ENCODE measurements at places on chromosomes 5 and 9.

- DNase-seq = no peak
Measured at GRCh38 chr5:54792611-54793404, 192.6 kb downstream of the ESM1 start.

GRCh38 chr9:127558581-127559246 lies 53.4 kb upstream of the STXBP1 start:
- DNase-seq = no peak

DNA sequence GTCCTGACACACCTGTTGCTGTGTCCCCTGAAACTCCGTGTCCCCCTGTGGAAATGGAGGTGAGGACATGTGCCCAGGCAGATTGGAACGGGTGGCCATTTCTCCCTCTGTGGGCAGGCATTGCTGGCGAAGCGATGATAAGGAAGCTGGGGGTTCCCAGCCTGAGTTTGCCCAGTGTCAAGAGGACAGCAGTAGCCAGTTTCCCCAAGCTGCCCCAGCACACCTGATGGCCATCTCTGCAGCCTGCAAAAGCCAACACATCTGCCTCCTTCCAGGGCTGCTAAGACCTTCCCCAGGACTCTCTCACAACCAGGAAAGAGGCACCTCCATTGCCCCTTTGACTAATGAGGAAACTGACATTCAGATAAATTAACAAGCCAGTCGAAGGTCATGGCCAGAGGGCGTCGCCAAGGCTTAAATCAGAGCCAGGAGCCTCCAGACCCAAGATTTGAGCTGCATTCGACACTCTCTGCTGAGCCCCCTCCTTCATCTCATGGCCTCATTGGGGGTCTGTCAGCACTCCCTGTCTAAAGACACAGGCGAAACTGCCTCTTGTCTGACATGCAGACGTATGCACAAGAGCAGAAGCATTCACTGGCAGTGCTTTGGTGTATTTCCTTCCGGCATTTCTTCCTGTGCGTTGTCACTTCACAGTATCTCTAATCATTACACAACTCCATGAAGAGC lies 10.4 kb upstream of the WNK2 start:
- no peak for DNase-seq

DNA sequence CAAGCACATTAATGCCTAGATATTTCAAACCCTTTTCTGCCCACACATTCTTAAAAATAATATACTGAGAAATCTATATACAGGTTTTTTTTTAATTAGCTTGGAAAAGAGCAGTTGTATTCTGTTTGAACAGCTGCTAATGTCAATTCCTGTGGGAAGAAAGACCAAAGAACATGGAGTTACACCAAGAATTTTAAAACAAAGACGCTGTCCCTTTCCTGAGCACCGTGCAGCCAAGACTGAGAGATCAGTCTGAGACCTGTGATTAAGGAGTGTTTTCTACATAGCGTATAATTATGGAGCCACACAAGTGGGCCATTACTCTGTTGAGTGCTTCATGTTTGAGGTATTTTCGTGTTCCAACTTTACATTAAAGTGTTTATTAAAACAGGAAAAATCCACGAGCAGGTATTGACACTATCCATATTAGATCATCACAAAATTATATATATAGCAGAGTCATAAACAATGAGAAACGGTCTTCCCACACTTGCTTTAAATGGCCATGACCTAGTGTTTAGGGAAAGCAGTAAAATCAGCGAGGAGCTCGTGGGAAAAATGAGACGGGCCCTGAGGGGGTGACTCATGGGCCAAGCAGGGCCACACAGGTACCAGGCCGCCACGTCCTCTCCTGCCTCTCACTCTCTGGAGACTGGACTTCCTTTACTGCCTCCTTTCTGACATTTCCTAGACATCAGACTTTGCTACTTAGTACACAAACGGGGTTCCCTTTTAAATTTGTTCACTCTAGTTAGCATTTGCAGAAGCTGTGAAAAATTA lies 153.1 kb upstream of the OTULINL start:
- no peak for DNase-seq

DNA sequence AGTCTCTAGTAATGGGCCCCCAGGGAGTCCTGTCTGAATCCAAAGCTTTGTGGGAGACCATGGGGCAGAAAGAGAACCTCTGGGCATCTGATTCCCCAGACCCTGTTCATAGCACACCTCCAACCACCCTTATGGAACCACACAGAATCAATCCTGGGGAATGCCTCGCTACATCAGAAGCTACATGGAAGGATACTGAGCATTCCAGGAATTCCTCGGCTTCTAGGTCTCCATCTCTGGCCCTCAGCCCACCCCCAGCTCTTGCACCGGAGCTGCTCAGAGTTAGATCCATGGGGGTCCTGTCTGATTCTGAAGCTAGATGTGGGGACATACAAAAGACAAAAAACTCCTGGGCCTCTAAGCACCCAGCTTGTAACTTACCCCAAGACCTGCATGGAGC lies 28.4 kb downstream of the VCP start:
- no peak for DNase-seq

- no peak for DNase-seq
Measured at GRCh38 chr9:120465685-120466407, 114.1 kb downstream of the CDK5RAP2 start.

GRCh38 chr5:77797136-77797535 lies 21.0 kb upstream of the TBCA start:
- DNase-seq = no peak

- no peak for DNase-seq
Measured at GRCh38 chr5:138752341-138752950, 779 bp upstream of the CTNNA1 start.

DNA sequence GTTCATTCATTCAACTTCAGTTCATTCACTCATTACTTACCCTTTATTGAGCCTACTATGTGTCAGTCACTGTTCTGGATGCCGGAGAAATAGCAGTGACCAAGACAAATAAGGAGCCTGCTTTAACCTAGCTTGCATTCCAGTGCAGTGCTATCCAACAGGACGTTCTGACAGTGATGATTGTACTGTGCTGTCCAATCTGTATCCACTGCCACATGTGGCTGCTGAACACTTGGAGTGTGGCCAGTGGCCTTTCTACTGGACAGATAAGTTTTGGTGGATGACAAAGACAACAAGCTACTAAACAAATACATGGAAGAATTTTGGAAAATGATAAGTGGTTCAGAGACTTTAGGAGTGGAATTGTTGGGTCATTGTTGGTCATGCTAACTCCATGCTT lies 33.6 kb downstream of the SUB1 start:
- no peak for DNase-seq

GRCh38 chr5:109868737-109869136 lies 179.0 kb downstream of the MAN2A1 start:
- DNase-seq = no peak

DNA sequence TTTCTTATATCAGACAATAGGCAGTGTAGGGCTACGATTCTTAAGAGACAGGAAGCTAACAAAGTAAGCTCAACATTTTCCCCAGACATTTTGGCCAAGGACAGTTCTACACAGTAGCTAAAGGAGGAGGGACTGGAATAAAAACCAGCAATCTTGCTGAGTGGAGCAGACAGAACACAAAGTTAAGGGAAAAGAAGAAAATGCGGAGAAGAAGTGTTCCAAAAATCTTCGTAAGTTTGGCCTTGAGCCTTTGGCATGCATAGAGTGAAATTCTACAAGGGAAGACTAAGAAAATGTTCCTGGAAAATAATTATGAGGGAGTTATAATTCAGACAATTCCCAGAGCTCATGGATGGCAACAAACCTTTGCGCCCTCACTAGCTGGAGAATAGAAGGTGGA lies 748.0 kb upstream of the CTNND2 start:
- no peak for DNase-seq

- no peak for DNase-seq
Measured at GRCh38 chr9:2916382-2916985, 72.6 kb upstream of the PUM3 start.

GRCh38 chr5:139954462-139954861 lies 88.6 kb downstream of the NRG2 start:
- DNase-seq = no peak

DNA sequence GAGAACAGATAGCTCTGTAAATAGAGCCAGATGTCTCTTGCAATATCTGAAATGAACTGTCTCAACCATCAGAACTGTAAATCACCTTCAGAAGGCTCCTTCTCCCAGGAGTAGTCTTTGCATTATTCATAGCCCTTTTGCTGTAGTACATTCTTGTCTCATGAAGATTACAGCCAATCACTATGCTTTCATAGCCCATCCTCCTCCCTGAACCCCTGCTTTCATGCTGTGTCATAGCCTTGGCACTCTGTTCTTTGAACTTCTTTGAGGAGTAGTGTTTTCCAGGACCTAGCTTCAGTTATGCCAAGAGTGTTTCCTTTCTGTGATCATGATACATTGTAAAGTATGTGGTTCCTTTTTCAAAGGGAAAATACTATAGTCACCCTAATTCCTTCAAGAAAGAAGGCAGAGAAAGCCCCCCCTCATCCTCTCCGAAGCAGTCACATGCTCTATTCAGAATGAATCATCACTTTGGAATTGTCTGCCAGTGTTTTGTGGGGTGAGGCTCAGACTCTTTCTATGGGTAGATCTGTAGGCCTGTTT lies 61.1 kb downstream of the GRIA1 start:
- no peak for DNase-seq

- no peak for DNase-seq
Measured at GRCh38 chr9:14275331-14275730, 38.6 kb downstream of the NFIB start.

GRCh38 chr5:22238047-22238446 lies 615.1 kb downstream of the CDH12 start:
- no peak for DNase-seq

DNA sequence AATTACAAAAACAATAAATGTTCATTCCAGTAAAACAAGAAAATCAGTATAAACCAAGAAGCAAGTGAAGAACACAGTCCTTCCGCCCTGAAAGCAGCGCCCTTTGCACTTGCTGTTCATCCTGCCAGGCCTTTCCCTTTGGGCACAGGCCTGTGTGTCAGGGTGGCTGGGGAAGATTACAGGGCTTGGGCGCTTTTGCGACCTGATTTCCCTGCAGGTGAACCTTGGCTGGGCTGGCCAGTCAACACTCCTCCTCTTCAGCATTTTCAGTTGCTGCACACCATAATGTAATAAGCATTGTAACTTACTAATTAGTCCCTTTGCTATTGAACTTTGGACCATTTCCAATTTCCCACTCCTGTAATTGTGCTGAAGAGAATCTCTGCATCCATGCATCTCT lies 38.6 kb upstream of the TDRD7 start:
- no peak for DNase-seq

GRCh38 chr5:156036640-156037039 lies 290.3 kb upstream of the SGCD start:
- DNase-seq = no peak

Measured in activated gamma-delta T cell (primary cell).